Naive thymus-derived CD4-positive, alpha-beta T cell (primary cell): ENCODE measurements at places on chromosomes 2 and 18. TPM values are rescaled to one million over a fixed set of nuclear protein-coding genes. Genes with fewer than 3 reads are reported as not detected.

GRCh38 chr2:85790499-85791188, 36.9 kb downstream of the ATOH8 start:
- no peaks in the 10 kb centered on the region for H3K36me3 ChIP-seq
- H3K4me3 ChIP-seq: no peak overlapping the region
- no peaks in the 10 kb centered on the region for H3K4me1 ChIP-seq
- DNase-seq: no peak

DNA sequence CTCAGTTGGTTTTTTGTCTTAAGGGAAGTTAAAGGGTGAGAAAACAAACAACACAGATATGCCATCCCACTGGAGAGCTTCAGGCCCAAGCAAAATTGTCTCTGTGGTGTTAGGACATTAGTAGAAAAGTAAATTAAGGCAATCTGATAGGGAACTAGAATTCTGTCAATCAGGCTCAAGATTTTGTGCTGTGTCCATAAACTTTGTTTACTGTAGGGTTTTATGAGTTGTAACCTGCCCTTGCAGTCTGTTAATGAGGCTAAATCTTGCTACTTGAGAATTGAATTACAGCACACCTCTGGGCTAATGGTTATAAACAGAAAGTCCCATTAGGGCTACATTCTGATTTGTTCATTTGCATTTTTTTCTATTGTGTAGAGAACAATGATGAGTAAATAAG, 78.0 kb upstream of the OTX1 start:
- DNase-seq: no peak
- H3K36me3 ChIP-seq: no peaks in the 10 kb centered on the region
- no peaks in the 10 kb centered on the region for H3K4me1 ChIP-seq
- H3K4me3 ChIP-seq: no peak overlapping the region

DNA sequence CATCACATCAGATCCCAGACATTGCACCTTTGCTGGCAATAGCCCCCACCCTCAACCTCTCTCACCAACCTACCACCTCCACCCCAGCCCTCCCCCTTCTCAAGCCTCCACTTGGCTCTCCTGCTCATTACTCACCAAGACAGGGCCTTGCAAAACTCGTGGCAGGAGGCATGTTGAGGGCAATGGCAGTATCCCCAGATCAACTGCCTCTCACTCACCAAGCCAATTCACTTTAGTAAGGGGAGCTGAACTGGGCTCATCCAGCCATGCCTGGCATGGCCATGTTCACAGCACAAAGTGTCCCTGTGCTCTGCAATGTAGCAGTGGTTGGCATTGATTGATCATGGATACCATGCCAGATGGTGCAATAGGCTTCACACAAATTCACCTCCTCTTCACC, 46.3 kb upstream of the TEX51 start:
- no peak overlapping the region for H3K27ac ChIP-seq
- no peak overlapping the region for H3K4me3 ChIP-seq
- H3K27me3 ChIP-seq: no peaks in the 10 kb centered on the region
- no peaks in the 10 kb centered on the region for H3K36me3 ChIP-seq
- H3K4me1 ChIP-seq: no peaks in the 10 kb centered on the region

DNA sequence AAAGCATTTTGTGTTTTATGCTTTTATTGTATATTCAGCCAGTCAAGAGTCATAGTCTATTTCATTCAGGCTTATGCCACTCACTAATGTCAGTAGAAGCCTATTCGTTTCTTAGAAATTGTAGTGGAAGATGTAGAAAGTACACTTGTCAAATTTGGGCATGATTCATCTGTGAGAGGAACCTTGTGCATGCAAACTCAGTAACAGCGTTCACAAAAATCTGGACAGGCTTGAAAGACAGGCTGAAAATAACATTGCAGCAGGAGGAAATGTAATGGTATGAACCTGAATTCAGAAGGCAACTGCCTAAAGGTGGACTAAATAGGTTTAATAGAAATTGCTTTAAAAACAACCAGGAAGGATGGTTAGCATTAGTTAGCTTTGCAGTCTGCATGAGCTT, 213.5 kb downstream of the CMPK2 start:
- no peaks in the 10 kb centered on the region for H3K36me3 ChIP-seq
- no peak overlapping the region for H3K27ac ChIP-seq
- no peak overlapping the region for H3K4me3 ChIP-seq
- DNase-seq: no peak
- H3K4me1 ChIP-seq: no peaks in the 10 kb centered on the region
- no peaks in the 10 kb centered on the region for H3K27me3 ChIP-seq

DNA sequence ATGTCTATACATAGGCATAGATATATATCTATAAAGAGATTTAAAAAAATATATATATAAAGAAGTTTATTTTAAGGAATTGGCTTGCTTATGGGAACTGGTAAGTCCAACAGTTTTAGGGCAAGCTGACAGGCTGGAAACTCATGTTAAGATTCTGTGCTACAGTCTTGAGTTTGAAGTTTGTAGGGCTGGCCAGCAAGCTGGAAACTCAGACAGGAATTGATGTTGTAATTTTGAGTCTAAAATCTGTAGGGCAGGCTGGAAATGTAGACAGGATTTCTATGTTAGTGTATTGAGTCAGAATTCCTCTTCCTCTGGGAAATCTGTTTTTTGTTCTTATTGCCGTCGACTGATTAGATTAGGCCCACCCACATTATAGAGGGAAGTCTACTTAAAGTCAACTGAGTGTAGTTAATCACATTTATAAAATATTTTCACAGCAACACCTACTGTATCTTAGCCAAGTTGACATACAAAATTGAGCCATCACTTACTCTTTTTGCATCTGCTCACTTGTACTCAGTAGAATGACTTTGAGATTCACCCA, 60.8 kb downstream of the PHLPP1 start:
- no peak overlapping the region for H3K4me3 ChIP-seq
- peaks cover 4% of the 10 kb centered on the region for H3K4me1 ChIP-seq
- no peaks in the 10 kb centered on the region for H3K27me3 ChIP-seq
- no peak overlapping the region for H3K27ac ChIP-seq
- no peak for DNase-seq
- no peaks in the 10 kb centered on the region for H3K36me3 ChIP-seq

DNA sequence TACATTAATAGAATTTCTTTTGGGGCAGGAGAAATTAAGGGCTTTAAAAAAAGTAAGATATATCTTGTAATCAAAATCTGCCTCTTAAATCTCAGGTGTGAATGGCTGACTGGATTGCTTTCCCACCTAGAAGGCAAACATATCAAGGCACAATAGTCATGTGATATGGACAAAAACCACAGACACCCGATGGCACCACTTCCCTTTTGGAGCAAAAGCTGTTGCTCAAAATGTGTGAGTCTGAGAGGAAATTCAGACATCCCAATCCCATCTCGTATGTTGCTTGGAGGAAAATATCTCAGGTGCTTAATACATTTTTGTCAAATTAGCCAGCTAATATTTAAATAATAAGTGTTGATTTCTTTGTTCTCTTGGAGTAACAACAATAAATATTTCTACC, 120.7 kb downstream of the KCNF1 start:
- peaks cover 2% of the 10 kb centered on the region for H3K27me3 ChIP-seq
- no peak for DNase-seq

- H3K27ac ChIP-seq: no peak overlapping the region
- H3K4me1 ChIP-seq: no peaks in the 10 kb centered on the region
- H3K27me3 ChIP-seq: no peaks in the 10 kb centered on the region
- H3K4me3 ChIP-seq: no peak overlapping the region
- no peaks in the 10 kb centered on the region for H3K36me3 ChIP-seq
- peak; percentile 4 for DNase-seq
Measured at GRCh38 chr2:102664471-102664909, 45.1 kb downstream of the SLC9A2 start.

DNA sequence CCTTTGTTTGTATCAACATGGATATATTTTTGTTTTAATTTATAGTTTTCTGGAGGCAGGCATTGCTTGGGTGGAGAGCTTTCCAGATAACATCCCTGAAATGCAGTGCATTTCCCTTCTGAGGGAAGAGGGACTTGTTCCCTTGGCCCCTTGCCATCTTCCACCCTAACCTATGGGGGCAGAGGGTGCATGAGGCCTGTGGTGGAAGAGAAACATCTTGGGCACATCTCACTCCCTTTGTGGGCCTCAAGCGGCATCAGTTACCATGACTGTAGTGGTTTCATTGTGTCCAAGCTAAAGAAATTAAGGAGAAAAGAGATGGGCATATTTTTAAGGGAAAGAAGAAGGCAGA, 5.3 kb upstream of the RPL37A start:
- no peak overlapping the region for H3K4me3 ChIP-seq
- no peaks in the 10 kb centered on the region for H3K36me3 ChIP-seq
- H3K27ac ChIP-seq: no peak overlapping the region
- DNase-seq: no peak

- DNase-seq: no peak
- no peak overlapping the region for H3K27ac ChIP-seq
- H3K27me3 ChIP-seq: no peaks in the 10 kb centered on the region
- no peak overlapping the region for H3K4me3 ChIP-seq
Measured at GRCh38 chr2:30927465-30928075, 120.3 kb upstream of the CAPN13 start.

DNA sequence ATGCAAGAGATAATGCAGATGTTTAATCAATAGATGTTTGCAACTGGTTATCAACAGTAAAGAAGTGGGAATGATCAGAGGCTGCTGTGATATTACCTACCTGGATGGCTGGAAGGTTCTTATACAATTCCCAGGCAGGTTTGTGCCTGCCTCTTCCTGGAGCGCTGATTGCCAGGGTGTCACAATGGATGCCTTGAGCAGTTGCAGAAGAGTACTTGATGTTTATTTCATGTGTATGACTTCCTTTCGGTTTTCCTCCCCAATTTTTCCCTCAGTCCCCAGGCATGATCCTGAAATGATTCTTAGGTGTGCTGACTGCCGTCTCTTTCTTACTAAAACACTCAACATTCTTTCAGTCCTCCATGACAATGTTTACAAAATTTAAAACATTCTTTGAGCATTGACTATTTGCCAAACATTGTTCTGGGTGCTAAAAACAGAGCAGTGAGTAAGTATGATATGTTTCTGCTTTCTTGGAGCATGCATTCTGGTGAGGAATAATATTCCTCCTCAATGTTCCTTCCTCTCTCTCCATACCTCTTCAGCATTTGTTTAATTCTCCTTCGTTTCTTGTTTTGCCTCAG, 416.6 kb upstream of the TRIB2 start:
- no peak overlapping the region for H3K27ac ChIP-seq
- no peaks in the 10 kb centered on the region for H3K36me3 ChIP-seq
- DNase-seq: no peak
- H3K4me3 ChIP-seq: no peak overlapping the region
- H3K4me1 ChIP-seq: peaks cover 7% of the 10 kb centered on the region

- no peaks in the 10 kb centered on the region for H3K27me3 ChIP-seq
- DNase-seq: no peak
- H3K4me3 ChIP-seq: no peak overlapping the region
- H3K4me1 ChIP-seq: no peaks in the 10 kb centered on the region
- H3K27ac ChIP-seq: no peak overlapping the region
Measured at GRCh38 chr2:51329512-51329911, 297.6 kb upstream of the NRXN1 start.

DNA sequence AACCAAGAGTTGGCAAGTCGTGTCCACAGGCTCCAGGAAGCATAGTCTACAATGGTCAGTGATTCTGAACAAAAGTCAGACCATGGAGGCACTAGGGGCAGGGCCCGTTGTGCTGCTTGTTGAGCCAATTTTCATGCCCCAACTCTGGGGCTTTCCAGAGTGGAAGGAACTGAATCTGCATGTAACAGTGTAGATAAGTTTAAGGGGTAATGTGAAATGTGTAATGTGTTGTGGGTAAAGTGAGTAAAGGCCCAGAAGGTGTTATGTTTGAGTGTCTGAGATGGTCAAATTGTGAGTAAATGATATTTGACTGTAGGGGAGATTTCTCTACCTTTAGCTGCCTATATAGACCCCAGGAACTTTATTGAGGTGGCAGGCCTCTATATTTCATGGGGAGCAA, 1336.5 kb upstream of the SLC39A10 start:
- no peaks in the 10 kb centered on the region for H3K27me3 ChIP-seq
- no peaks in the 10 kb centered on the region for H3K36me3 ChIP-seq
- no peak overlapping the region for H3K27ac ChIP-seq
- no peaks in the 10 kb centered on the region for H3K4me1 ChIP-seq
- DNase-seq: no peak

GRCh38 chr2:100262555-100263320, 59.6 kb downstream of the LONRF2 start:
- H3K4me1 ChIP-seq: no peaks in the 10 kb centered on the region
- no peak overlapping the region for H3K27ac ChIP-seq
- H3K4me3 ChIP-seq: no peak overlapping the region
- H3K36me3 ChIP-seq: no peaks in the 10 kb centered on the region

GRCh38 chr2:114661971-114662939, 219.8 kb downstream of the DPP10 start:
- H3K4me1 ChIP-seq: no peaks in the 10 kb centered on the region
- no peaks in the 10 kb centered on the region for H3K36me3 ChIP-seq
- H3K27ac ChIP-seq: no peak overlapping the region
- H3K27me3 ChIP-seq: no peaks in the 10 kb centered on the region
- no peak overlapping the region for H3K4me3 ChIP-seq

GRCh38 chr2:197181491-197181890, 129.1 kb downstream of the ANKRD44 start:
- H3K27me3 ChIP-seq: no peaks in the 10 kb centered on the region
- peaks cover 28% of the 10 kb centered on the region for H3K4me1 ChIP-seq
- peaks cover 16% of the 10 kb centered on the region for H3K36me3 ChIP-seq
- H3K4me3 ChIP-seq: no peak overlapping the region
- no peak overlapping the region for H3K27ac ChIP-seq

GRCh38 chr2:157903626-157904025, 27.5 kb upstream of the ACVR1 start:
- no peak overlapping the region for H3K27ac ChIP-seq
- H3K4me3 ChIP-seq: no peak overlapping the region
- peaks cover 27% of the 10 kb centered on the region for H3K4me1 ChIP-seq
- no peak for DNase-seq

DNA sequence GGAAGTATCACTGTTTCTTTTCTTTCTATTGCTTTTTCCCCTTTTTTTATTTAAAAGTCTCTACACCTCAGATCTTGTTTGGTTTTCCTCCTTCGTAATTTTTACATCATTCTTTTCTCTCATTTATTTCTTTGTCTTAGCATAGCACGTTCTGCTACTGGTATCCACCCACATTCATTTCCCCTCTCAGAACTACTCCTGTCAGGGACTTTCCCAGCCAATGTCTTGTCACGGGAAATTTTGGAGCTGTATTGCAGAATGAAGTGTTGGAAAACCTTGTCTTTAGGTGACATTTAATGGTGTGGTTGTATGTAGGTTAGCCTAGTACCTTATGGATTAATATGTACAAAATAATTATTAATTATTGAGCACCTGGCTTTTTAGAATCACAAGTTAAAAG, 34.0 kb downstream of the TTLL4 start:
- H3K36me3 ChIP-seq: peaks cover 20% of the 10 kb centered on the region
- H3K4me3 ChIP-seq: no peak overlapping the region
- H3K27me3 ChIP-seq: no peaks in the 10 kb centered on the region
- H3K4me1 ChIP-seq: no peaks in the 10 kb centered on the region
- DNase-seq: no peak

GRCh38 chr2:175709248-175709647, 292.8 kb downstream of the LNPK start:
- DNase-seq: no peak
- no peak overlapping the region for H3K27ac ChIP-seq
- no peaks in the 10 kb centered on the region for H3K4me1 ChIP-seq
- H3K4me3 ChIP-seq: no peak overlapping the region
- no peaks in the 10 kb centered on the region for H3K27me3 ChIP-seq

ASAP2 gene
- 0.10 TPM in 2 replicates for total RNA-seq

GPBAR1 gene
- 1.9 TPM for total RNA-seq

VWC2L gene
- total RNA-seq: not detected

CYTIP gene
- total RNA-seq: 322 TPM

SERPINB4 gene
- not detected for total RNA-seq

SCN3A gene
- 0.20 TPM for total RNA-seq

DGUOK gene
- 48.8 TPM for total RNA-seq

RMDN2 gene
- total RNA-seq: 8.1 TPM

FAP gene
- total RNA-seq: not detected

TXNDC2 gene
- not detected for total RNA-seq

SCYGR4 gene
- not detected for total RNA-seq

TBR1 gene
- not detected for total RNA-seq

ACMSD gene
- not detected in 2 replicates for total RNA-seq
